ENCODE measurements at places on chromosomes 12 and 14. TPM values are rescaled to one million over a fixed set of nuclear protein-coding genes. Genes with fewer than 3 reads are reported as not detected.

DNA sequence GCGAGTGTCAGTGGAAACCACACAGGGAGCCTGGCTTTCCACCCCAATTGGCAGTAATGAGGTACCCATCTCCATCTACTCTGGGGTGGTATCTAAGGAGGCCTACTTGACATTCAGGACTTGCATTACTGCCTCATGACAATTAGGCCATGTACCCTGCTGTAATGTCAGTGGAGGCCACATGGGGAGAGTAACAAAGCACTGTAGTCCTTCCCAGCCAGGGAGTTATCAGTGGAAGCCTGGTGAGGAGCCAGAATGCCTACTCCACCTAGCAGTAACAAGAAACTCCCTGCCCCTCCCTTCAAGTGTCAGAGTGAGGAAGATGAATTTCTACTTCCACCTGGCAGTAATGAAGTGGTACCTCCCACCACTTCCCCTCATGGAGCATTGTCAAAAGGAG is 12.5 kb downstream of the TIMM9 start:
- H3K27ac ChIP-seq = no peak overlapping the region
- H3K36me3 ChIP-seq = peaks cover 20% of the 10 kb centered on the region
- no peak overlapping the region for H3K4me3 ChIP-seq
- no peaks in the 10 kb centered on the region for H3K4me1 ChIP-seq
- no peak for DNase-seq
- H3K27me3 ChIP-seq = no peaks in the 10 kb centered on the region

The RITA1 gene
- 16.1 TPM for total RNA-seq

The A2ML1 gene
- total RNA-seq = 17.3 TPM

- H3K4me1 ChIP-seq = no peaks in the 10 kb centered on the region
- H3K4me3 ChIP-seq = no peak overlapping the region
- H3K27ac ChIP-seq = no peak overlapping the region
- DNase-seq = no peak
- no peaks in the 10 kb centered on the region for H3K27me3 ChIP-seq
- H3K36me3 ChIP-seq = no peaks in the 10 kb centered on the region
Measured at GRCh38 chr12:88538250-88538649, 42.0 kb downstream of the KITLG start.

DNA sequence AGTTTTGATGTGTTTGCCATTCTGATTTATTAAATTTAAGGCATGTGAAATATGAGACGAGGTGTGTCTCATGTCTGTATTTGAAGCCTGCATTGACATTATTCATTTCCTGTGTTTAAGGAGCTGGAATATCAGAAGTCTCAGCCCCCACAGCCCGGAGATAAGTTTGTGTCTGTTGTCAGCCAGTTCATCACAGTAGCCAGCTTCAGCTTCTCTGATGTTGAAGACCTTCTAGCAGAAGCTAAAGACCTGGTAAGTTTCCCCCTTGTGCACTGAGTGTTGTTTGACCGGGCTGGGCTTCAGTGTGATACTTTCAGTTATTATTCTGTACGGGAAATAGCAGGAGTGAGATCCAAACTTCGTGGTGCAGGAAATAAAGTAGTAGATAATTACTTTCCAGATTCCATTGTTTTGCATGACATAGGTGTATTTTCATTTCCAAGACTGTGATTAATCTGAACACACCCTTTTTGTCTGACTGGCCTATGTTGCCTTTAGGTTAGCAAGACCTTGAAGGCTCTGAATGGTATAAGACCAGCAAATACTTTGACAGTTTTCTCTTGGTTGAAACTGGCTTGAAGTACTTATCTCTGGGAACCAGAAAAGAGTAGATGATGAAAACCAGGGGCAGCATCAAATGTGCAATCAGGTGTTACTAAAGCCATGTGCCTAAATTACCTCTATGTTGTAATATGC is 101.5 kb downstream of the GPR135 start:
- DNase-seq = peak; percentile 48
- H3K36me3 ChIP-seq = peaks cover 14% of the 10 kb centered on the region
- peak overlapping the region; percentile 50 for H3K4me3 ChIP-seq
- H3K27me3 ChIP-seq = no peaks in the 10 kb centered on the region

DNA sequence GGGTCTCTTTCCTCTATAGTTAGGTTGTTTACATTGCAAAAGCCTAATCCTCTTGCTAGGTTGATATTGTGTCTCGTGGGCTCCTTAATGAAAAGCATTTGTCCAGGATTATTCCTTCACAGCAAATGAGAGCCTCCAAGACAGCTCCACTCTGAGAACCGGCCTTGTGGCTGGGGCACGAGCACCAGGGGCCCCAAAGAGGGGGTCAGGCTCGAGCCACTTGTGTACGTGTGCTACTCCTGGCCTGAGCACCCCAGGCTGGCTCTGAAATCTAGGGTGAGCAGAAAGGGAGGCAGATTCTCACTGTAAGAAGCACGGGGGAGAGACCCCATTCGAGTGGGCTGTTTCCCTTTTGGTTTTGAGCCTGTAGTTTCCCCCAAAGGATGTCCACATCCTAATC is 45.0 kb upstream of the FZD10 start:
- H3K4me3 ChIP-seq = no peak overlapping the region
- no peaks in the 10 kb centered on the region for H3K36me3 ChIP-seq
- no peaks in the 10 kb centered on the region for H3K4me1 ChIP-seq
- DNase-seq = no peak
- H3K27me3 ChIP-seq = peaks cover 59% of the 10 kb centered on the region

The FAM181A gene
- total RNA-seq = not detected

DNA sequence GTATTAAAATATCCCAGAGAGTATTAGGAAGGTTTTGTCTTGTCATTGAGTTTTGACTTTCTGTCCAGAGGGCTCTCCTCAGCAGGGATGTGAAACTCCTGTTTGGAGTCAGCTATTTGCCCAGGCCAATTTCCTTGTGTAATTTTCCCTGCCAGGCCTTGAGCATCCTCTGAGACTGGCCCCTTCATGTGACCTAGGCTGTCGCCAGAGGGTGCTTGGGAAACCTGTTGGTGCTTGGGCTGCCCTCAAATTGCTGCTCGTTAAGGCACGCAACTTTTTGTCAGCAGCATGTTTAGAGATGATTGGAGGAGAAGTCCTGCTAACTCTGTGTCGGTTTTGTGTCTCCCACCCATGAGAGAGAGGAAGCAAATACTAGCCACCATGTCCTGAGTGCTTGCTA is 39.1 kb downstream of the IQSEC3 start:
- H3K4me3 ChIP-seq = no peak overlapping the region
- no peaks in the 10 kb centered on the region for H3K36me3 ChIP-seq

DNA sequence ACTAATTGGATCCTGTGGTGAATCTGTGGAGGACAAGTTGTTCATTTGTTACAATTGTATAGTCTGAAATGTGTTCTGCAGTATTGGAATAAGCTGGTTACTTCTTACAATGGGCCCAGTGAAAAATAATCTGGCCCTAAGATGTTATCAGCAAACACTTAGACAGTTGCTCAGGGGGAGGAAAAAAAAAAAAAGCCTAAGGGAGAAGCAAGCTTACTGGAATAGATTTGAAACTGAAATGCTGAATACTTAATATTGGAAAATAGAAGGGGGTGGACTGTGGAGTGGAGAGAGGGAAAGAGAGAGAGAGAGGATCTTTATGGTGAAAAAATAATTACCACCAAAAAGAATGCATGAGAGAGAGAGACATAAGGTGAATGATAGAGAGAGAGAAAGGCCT is 4.0 kb downstream of the FOXG1 start:
- no peaks in the 10 kb centered on the region for H3K27me3 ChIP-seq
- H3K4me1 ChIP-seq = no peaks in the 10 kb centered on the region
- no peak overlapping the region for H3K27ac ChIP-seq
- H3K4me3 ChIP-seq = no peak overlapping the region
- DNase-seq = no peak

The HSPA2 gene
- 11.0 TPM for total RNA-seq

The SLC16A7 gene
- total RNA-seq = 5.0 TPM

The TAS2R10 gene
- total RNA-seq = 1.4 TPM

DNA sequence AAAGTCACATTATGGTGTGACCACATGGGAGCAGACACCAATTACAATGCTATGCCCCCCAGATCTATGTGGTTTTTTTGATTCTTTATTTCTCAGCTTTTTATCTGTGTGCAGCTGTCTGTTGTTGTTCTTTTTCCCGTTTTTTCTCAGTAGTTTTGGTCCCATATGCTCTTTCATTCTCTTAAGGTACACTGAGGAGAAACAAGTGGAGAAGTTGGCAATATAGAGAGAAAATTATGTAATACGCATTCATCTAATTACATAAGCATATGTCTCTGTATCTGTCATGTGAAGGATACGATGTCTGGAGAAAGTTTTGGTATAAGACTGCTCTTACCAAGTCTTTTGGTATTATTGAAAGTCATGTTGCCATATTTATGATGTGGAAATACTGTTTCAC is 819.0 kb downstream of the NRXN3 start:
- no peaks in the 10 kb centered on the region for H3K36me3 ChIP-seq
- H3K27me3 ChIP-seq = no peaks in the 10 kb centered on the region
- H3K27ac ChIP-seq = no peak overlapping the region
- DNase-seq = no peak

- no peak overlapping the region for H3K27ac ChIP-seq
- H3K36me3 ChIP-seq = peaks cover 6% of the 10 kb centered on the region
- DNase-seq = no peak
- 0 out of 2 replicates have a peak, but pooled peaks cover 8% of the 10 kb centered on the region for H3K4me1 ChIP-seq
- H3K27me3 ChIP-seq = no peaks in the 10 kb centered on the region
Measured at GRCh38 chr12:27424631-27425230, 21.8 kb upstream of the SMCO2 start.

- no peak overlapping the region for H3K27ac ChIP-seq
- DNase-seq = no peak
- no peaks in the 10 kb centered on the region for H3K36me3 ChIP-seq
Measured at GRCh38 chr14:76820700-76821099, 5.5 kb upstream of the LRRC74A start.

DNA sequence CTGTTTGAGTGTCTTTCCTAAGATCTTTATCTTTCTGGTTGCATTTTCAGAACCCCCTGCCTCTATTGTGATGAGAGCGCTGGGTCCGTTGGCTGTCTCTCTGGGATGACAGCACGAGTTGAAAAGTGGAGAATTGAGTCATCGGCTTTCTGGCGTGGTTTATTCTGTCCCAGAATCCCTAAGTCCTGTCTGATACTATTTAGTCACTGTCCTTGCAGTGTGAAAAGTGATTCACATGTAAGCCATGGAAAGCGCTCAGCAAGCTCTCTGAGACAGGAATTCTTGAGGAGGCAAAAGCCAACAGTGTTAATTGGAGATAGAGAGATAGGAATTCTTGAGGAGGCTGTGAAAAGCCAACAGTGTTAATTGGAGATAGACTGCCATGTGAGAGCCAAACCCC is 121.7 kb downstream of the CHST11 start:
- no peak for DNase-seq
- no peak overlapping the region for H3K4me3 ChIP-seq
- H3K27me3 ChIP-seq = no peaks in the 10 kb centered on the region
- H3K4me1 ChIP-seq = peaks cover 4% of the 10 kb centered on the region

DNA sequence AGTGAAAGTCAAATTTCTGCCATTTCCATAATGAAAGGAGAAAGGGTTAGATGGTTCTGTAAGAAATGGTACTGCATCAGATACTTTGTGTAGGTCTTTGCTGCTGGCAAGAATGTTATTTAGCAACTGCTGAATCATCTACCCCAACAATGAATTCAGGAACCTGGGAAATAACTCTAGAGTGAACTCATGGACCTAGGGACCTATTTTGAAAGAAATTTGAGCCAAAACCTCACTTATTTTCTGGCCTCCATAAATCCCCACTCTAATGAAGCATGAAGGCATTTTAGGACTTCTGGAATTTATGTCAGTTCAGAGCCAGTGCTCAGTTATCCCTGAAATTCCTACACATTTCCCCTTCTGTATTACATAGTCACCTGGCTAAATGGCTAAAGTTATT is 50.9 kb upstream of the CPNE8 start:
- no peak overlapping the region for H3K27ac ChIP-seq
- DNase-seq = no peak
- peaks cover 6% of the 10 kb centered on the region for H3K4me1 ChIP-seq
- H3K4me3 ChIP-seq = no peak overlapping the region
- H3K36me3 ChIP-seq = no peaks in the 10 kb centered on the region
- H3K27me3 ChIP-seq = no peaks in the 10 kb centered on the region

DNA sequence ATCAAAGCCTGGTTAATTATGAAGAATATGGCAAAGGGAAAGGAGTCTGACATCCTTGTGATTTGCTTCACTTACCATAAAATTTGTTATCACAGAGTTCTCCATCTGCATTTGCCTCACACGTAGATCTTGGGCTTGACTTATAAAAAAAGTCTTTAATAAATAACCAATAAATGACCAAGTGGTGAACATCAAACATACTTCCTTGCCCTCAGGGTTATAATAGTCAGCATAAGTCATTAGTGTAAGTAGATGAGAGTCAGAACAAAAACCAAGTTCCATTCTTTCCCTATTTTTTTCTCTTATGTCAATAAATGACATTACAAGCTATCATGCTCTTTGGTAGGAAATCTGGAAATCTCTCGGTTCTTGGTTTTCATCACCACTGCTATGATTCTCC is 635.4 kb upstream of the ATXN7L3B start:
- no peak overlapping the region for H3K4me3 ChIP-seq
- H3K36me3 ChIP-seq = no peaks in the 10 kb centered on the region
- no peak overlapping the region for H3K27ac ChIP-seq
- DNase-seq = no peak
- H3K4me1 ChIP-seq = no peaks in the 10 kb centered on the region

GRCh38 chr12:45879363-45879895 is 110.9 kb downstream of the SCAF11 start:
- no peaks in the 10 kb centered on the region for H3K27me3 ChIP-seq
- H3K4me1 ChIP-seq = no peaks in the 10 kb centered on the region
- peaks cover 3% of the 10 kb centered on the region for H3K36me3 ChIP-seq
- no peak overlapping the region for H3K4me3 ChIP-seq
- no peak overlapping the region for H3K27ac ChIP-seq
- DNase-seq = no peak

DNA sequence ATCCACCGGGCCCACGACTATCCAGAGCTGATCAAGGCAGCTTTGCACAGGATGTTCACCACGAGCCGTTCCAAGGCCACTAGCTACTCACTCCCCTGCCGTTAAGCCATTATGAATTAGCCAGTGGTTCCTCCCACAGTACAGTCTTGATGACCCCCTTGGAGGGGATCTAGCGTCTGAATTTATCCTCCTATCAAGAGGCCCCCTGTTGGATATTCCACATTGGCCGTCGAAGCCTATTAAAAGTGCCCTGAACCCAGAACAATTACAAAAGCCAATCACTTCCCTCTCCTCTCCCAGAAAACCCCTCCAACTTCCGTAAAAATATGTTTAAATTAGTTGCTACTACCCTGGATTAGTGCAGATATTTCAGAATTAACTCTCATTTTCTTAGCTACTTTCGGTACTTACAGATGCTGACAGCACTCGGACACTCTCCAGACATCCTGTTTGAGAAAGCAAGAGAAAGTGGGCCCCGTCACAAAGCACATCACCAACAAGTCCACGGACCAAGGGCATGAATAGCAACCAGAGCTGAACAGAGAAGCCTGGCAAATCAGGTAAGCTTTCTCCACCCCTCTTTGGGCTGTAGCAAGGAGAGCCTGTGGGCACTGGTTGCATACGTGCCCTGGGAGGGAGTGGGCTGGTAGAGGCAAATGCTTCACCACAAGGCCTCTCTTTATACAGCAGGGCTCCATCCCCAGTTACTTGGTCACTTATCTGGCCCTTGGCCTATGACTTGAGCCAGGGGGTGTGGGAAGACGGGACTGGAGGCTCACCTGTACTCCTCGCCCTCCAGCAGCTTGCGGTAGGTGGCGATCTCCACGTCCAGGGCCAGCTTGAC is 5.3 kb downstream of the KRT3 start:
- peaks cover 17% of the 10 kb centered on the region for H3K4me1 ChIP-seq
- H3K27me3 ChIP-seq = no peaks in the 10 kb centered on the region
- no peaks in the 10 kb centered on the region for H3K36me3 ChIP-seq
- no peak overlapping the region for H3K27ac ChIP-seq
- H3K4me3 ChIP-seq = no peak overlapping the region

Data from PC-9 (cell line).